ENCODE measurements at places on chromosomes 1 and 21.

DNA sequence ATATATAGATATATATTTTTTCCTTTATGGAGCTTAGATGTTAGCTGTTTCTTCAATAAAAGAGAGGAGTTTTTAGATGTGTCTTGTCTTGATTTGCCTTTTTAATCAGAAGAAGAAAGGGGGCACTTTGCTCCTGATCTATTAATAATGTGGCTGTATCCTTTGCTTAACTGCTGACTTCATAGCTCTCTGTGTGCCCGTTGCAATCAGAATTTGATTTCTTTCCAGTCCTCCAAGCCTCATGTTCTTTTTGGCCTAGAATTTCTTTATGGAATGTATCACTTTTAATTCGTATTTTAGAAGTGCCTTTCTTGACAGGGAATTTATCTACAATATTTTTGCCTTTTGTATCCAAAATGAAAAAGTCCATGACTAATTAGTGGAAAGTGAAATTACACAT, 85.3 kb downstream of the C1orf21 start:
- no peak for DNase-seq

DNA sequence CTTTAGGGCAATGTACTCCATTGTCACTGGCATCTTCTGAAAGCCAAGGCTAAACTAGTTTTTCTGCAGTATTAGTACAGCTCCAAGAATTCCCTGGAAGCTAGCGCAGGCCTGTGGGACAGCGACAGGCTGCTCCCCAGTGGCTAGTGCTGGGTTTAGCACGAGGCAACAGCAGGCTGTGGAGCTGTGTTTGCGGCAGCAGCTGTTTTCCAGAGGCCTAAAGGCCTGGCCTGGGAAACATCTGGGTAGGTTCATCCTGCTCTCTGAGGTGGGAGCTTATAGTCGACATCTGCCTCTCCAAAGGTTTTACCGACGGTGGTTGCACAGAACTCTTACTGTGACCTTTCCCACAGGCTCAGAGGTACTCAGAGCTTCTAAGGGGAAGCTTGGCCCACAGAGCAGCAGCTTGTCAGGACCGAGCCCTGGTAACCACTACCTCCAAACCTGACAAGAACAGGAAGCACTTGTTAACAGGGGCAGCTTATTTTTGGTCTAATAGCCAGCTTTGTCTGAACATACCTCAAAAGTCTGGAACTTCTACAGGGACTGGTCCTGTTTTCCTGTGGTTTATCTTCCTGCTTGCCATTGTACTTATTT, 17.2 kb downstream of the CC2D1B start:
- no peak for DNase-seq

DNA sequence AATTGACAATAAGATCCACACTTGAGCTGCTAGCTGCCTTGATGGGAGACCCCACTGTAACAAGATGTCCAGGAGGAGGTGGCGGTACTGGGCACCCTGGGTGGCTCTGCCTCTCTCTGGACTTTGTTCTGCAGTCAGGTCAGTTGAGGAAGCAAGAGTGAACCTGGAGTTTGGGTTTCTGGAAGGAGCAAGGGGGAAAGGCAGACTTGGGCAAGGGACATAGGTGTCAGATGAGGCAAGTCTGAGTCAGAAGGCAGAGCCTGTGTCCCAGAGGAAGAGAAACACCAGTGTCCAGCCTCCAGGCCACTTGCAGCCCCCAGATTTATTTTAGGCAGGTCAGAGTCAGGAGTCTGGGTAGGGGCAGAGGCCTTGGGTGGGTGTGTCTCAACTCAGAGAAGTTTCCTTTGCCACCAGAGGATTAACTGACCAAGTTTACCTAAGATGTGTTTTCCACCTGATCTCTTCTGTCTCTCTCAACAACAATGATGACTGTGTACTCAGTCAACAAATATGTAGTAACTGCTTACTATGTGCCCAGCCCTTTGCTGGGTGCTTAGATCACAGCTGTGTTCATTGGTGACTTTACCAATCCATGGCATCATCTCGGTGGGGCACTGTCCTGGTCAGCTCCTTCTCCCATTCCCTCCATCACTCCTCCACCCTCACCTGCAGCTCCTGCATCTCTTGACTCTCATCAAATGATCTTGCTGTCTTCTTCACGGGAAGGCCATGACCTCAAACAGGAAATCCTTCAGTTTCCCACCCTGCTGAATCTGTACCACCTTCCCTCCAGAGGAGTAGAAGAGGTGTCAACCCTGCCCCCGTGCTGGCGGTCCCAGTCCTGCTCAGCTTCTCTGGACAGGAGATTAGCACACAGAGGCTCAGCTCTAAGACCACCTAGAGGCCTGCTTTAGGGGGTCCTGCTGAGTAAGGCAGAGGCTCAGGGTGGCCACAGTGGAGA, 36.6 kb downstream of the ELF3 start:
- DNase-seq = no peak

GRCh38 chr1:193060938-193061337, 1.5 kb downstream of the RO60 start:
- DNase-seq = no peak

DNA sequence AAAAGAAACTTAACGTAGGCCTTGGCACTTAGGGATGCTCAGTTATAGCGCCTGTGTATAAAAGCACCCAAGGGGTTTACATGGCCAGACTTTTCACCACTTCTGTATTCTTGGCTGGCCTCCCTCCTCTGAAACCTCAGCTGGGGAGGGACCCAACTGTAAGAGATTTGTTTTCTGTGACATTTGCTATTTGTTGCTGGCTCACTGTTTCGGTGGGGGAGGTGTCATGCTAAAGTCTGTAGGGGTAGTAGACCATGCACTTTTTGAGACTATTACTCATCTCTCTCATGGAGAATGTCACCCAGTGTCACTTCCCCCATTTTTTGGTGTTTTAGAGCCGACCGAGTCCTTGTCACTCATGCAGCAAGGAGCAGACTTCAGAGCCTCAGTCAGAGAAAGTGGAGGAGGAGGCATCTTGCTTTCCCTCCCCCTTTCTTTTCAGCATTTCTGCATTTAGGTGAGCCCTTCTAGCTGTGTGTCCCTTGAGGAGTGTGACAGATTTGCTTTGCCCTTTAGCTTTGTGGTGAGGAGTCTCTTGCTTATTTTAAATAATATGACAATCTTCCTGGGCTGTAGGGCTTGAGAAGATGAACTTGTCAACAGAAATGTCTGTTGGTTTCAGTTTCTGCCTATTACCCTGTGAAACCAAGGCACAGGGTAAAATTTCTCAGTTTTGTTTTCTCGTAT, 160.1 kb downstream of the FASLG start:
- no peak for DNase-seq

GRCh38 chr1:94531664-94532063, 9.9 kb downstream of the F3 start:
- DNase-seq = no peak

GRCh38 chr1:90046635-90047034, 51.7 kb downstream of the ZNF326 start:
- no peak for DNase-seq

DNA sequence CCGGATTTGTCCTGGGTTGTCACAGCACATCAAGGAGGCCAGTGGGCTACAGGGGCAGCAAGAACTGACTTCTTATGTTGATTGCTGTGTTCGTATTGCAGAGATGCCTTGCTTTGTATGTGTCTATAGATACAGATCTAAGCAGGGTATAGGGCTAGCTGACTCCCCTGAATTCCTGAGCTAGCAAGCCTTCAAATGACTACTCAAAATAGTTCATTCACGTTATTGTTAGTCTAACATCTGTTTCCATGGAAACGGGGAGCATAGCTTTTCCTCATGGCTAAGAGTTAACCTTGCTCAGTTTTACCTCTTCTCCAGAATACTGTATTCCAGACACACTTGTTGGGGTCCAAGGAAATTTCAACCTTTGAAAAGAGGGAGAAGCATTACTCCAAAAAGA, 24.1 kb downstream of the TRIM45 start:
- DNase-seq = no peak

- no peak for DNase-seq
These were observed 119.1 kb downstream of the TPTE start for GRCh38 chr21:10640446-10640845.

- DNase-seq = no peak
These were observed 350.7 kb downstream of the NTNG1 start for GRCh38 chr1:107491582-107491981.

DNA sequence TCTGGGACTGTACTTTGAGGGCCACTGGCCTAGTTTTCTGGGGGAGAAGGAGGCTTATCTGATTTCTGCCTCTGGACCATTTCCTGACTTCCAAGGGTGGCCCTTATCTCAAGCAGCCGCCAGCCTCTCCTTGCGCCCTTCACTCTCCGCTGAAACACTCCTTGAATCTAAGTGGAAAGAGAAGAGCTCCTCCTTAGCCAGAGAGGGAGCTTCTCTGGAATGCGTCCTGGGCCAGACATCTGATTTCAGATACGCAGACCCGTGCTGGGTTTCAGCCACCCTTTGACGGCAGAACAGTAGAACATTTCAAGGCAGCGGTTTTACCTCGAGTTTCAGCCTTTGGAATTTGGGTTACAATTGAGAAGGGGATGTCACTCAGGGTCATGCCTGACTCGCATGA, 308.0 kb downstream of the CAMTA1 start:
- DNase-seq = no peak

DNA sequence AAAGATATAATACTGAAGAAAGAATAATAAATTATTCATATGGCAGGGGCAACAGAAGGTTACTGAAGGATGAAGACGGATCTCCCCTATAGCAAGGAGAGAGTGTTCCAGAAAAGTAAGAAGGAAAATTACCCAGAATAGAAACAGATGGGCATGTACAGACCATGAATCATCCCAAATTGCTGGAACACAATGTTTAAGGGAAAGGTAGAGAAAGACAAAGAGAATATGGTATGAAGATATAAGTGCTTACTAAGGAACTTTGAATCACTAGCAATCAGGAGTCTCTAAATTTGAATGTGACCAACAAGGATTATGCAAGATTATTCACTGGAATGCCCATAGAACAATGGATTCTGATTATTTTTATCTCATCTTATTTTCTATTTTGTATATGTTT, 375.4 kb downstream of the COL11A1 start:
- no peak for DNase-seq

- no peak for DNase-seq
These were observed 37.6 kb upstream of the CTBS start for GRCh38 chr1:84611796-84612195.

DNA sequence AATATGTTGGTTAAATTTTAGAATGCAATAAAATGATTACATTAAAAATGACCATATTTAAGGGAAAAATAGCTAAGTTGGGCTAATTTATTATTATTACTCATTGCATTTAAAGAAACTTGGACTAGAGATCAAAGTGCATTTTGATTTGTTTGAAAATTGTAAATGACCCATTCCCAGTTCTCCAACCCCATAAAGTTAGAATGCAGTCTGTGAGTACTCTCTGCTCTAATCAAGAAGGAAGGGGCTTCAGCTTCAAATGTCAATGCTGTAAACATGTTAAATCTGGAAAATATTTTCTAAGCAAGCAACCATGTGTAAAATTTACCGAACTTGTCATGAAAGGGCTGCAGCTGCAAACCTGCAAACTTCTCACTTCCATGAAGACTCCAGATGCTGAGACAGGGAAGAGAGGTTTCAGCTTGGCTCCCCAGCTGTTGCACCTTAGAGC, 232.7 kb downstream of the TTLL7 start:
- DNase-seq = no peak

GRCh38 chr1:109104364-109105151, 9.4 kb upstream of the ELAPOR1 start:
- DNase-seq = no peak

DNA sequence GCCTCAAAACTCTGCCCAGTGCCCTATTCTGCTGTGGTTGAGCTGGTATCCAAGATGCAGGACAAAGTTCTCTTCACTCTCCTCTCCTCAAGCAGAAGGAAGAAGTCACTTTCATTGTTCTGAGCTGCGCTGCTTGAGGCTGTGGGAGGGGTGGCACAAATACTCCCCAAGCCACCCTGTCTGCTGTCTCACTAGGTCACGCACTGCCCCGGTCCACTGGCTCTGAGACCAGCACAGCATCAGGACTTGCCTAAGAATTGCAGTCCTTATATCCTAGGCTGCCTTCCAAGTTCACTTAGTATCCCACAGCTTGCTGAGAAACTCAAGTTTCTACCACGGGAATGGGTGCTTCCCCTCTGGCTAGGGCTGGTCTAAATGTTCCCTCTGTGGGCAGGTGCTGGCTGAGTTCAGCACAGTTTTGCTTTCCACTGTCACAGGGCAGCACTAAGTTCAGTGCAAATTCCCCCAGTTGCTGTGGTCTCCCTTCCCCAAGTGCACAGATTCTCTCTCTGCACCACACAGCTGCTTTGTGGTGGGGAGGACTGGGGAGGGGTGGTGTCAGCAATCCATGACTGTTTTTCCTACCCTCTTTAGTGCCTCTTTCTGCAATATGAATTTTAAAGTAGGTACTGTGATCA, 32.4 kb downstream of the SLC9C2 start:
- DNase-seq = no peak

DNA sequence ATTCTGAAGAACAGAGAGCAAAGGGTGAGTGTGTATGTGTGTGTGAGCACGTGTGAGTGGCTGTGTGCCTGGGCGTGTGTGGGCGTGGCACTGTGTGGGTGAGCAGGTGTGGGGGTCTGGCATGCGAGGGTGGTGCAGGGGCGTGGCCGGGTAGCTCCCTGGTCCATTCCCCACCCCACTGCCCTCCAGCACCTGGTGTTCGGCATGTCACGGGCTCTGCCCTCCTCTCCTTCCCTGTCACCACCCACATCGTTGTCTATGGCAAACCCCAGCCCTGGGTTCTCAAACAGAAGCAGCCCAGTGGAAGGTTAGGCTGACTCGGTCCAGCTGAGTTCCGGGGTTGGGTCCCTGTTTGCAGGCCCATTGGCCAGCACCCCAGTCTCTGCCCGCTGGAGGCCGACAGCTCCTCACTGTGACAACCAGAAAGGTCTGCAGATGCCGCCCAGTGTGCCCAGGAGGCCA, 39.8 kb downstream of the UBE2G2 start:
- DNase-seq = no peak

DNA sequence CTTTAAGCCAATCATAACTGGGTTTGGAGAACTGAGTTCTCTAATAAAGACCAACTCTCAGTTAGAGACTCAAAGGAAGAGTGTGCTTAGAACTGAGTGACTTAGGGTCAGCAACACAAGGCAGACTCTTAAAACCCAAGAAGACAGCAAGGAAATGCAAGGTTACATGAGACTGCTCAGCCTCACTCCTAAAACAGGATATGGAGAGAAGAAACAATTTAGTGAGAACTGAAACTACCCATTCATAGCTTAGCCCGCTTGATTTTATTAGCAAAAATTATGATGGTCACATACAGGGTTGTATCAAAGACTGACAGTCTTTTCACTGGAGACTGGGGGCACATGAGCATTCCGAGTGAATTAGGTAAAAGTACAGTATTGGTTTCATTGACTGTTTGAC, 78.9 kb upstream of the DMRTA2 start:
- DNase-seq = no peak

- no peak for DNase-seq
These were observed 61.3 kb downstream of the SLC66A1 start for GRCh38 chr1:19373211-19374082.

GRCh38 chr1:55932402-55932801, 647.0 kb downstream of the PLPP3 start:
- no peak for DNase-seq

DNA sequence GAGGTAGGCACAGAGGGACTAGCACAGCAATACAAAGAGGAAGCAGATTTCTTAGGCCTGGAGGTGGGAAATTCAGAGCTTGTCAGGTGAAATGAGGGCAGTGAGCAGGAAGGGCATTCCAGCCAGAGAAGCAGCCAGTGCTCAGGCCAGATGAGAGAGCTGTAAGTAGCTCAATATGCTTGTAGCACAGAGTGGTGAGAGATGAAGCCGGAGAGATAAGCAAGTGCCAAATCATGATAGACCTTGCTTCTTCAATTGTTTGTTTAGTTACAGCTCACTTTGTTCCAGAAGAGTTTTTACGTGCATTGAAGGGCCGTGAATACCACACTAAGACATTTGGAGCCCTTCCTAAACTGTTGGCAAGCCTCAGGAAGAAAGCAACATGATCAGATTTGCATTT, 42.0 kb upstream of the ADAMTS1 start:
- no peak for DNase-seq

GRCh38 chr1:173479649-173480048, 2.5 kb downstream of the PRDX6 start:
- DNase-seq = no peak
